Omental fat pad (tissue), 4 donors: ENCODE measurements at places on chromosomes 5 and 9. TPM values are rescaled to one million over a fixed set of nuclear protein-coding genes. Genes with fewer than 3 reads are reported as not detected.

DNA sequence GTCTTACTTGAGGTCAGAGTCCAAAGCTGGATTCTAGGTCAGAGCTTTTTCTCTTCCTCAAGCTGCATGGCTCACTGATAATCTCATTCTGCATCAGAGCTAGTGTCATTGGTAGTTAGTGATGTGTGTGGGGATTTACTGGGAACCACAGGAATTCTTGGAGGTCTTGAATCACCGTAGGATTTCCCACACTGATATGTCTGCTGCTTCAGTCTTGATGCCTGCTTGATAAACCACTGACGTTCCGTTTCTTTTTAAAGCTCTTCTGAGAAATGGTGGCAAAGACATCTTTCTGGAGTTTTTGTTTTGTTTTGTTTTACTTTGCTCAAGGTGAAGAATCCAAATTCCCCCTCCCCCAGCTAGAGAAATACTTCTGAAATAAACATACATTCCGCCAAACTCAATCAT, 1.2 kb upstream of the GARIN3 start:
- DNase-seq: no peak

- no peak for DNase-seq
These were observed 8.3 kb upstream of the COMMD10 start for GRCh38 chr5:116076496-116076895.

DNA sequence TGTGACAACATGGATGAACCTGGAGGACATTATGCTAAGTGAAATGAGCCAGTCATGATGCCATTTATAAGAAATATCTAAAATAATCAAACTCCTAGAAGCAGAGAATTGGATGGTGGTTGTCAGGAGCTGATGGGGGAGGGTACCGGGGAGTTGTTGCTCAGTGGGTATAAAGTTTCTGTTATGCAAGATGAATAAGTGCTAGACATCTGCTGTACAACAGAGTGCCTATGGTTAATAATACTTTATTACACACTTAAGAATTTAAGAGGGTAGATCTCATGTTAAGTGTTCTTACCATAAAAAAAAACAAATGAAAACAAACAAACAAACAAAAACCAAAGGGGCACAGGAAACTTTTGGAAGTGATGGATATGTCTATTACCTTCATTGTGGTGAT, 13.0 kb upstream of the CCDC69 start:
- DNase-seq: no peak

- DNase-seq: no peak
These were observed 127.6 kb downstream of the RFX3 start for GRCh38 chr9:3398232-3398648.

DNA sequence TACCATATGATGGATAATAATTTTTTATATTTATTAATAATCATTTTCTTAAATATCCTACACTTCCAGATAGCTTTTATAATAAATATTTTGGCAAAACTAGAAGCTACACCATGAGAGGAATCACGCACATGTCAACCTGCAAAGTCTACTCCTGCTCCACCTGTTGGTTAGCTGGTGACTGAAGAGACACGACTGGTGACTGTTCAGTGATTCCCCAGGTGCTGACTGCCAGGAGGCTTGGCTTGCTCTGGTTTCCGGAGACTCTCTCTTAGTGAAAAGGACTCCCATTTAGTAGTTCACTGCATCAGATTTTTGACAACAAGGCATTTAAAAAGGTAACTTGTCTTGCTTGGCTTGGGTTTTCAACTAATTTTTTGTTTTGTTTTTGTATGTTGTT, 20.9 kb downstream of the GZMA start:
- DNase-seq: no peak

- no peak for DNase-seq
These were observed 8.3 kb upstream of the MED7 start for GRCh38 chr5:157150995-157151394.

DNA sequence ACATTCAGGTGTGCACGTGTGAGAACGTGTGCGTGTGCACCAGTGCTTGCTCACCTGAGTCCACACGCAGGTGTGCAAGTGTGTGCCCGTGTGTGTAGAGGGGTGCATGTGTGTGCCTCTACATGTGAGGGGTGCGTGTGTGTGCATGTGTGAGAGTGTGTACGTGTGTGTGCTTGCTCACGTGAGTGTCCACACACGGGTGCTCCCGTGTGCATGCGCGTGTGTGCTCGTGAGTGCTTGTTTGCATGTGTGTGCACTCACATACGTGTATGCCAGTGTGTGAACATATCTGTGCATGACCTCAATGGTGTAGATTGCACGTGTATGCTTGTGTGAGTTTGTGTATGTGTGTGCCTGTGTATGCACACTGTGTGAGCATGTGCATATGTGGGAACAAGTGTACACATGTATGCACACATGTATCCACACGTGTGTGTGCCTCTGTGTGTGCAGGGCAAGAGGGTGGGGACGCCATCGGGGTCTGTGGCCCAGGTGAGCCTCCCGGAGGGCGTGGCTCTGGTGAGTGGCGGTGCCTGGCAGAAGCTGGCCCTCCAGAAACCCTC, 40.6 kb upstream of the NOTCH1 start:
- DNase-seq: no peak

GRCh38 chr9:37976714-37977477, 73.0 kb upstream of the SLC25A51 start:
- DNase-seq: no peak

DNA sequence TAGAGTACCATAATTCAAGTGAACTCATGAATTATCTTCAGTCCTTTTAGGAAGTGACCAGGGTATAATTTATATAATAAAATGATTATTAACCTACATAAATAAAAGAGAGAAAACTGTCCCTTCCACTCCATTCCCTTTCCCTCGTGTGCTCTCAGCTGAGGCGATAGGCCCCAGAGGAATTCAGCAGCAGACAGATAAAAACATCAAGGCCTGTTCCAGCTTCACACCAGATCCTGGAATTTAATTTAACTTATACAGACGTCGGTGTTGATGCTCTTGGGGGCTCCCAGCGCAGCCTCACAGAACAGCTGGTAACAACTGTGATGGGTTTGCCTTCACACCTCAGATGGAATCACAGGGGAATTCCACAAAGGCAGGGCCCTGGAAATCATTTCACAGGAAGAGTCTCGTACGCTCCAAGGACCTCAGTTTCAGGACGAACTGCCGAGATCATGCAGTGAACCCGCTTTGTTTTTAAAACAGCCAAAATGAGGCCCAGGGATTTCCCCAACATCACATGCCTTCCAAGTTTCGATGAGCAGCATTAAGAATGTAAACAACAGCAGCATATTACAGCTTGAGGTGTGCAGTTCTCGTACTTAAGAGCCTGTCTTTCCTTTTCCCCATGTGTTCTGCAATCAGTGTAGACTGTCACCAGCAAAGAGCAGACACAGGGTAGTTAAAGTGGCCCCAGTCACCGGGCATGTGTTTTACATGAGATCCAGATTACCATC, 73.6 kb upstream of the ALDH1B1 start:
- no peak for DNase-seq

- DNase-seq: no peak
These were observed 1.2 kb downstream of the CXXC5 start for GRCh38 chr5:139649082-139649991.

- DNase-seq: no peak
These were observed 4.2 kb downstream of the GCNT1 start for GRCh38 chr9:76463211-76463610.

DNA sequence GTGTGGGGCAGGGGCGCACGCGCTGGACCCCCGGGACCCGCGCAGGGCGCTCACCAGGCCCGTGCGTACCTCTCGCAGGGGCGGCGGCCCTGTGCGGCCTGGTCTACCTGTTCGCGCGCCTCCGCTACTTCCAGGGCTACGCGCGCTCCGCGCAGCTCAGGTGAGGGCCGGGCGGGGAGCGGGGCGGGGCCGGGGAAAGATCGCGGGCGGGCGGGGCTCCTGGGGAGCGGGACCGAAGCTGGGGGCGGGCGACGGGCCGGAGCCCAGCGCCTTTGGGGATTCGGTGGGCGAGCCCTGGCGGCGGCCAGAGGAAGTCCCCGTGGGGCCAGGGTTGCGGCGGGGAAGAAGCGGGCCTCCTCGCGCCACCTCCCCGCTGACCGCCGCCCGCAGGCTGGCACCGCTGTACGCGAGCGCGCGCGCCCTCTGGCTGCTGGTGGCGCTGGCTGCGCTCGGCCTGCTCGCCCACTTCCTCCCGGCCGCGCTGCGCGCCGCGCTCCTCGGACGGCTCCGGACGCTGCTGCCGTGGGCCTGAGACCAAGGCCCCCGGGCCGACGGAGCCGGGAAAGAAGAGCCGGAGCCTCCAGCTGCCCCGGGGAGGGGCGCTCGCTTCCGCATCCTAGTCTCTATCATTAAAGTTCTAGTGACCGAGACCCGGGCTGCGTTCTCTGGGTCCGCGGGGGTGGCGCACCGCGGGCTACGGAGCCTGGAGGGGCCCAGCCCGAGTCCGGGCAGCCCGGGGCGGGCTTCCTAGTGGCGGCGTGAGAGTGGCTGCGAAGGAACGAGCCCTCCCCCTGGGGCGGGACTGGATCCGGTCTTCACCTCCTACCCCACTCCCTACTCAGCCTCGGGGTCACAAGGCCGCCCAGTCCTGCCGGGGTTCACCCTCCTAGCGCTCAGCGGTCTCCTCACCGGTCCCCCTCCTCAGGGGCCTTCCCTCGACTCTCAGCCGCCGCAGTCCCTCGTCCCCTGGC, 2.4 kb downstream of the LTC4S start:
- no peak for DNase-seq

- no peak for DNase-seq
These were observed 47.2 kb downstream of the CMYA5 start for GRCh38 chr5:79736528-79737514.

DNA sequence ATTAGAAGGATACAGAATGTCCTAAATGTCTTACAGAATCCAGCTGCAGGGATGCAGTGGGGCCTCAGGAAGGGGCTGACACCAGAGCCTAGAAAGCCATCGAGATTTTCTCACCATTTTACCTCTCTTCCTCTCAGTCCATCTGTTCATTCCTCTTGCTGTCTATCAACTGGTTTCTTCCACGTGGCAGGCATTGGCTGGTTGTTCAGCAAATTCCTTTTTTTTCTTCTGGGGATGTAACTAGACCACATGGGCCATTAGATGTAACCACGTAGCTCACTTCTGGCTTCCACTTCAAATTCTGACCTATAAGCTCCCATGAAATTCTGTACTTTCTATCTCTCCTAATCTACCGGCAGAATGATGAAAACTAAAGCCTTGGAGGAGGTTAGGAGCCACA, 93.6 kb upstream of the MTAP start:
- no peak for DNase-seq

DNA sequence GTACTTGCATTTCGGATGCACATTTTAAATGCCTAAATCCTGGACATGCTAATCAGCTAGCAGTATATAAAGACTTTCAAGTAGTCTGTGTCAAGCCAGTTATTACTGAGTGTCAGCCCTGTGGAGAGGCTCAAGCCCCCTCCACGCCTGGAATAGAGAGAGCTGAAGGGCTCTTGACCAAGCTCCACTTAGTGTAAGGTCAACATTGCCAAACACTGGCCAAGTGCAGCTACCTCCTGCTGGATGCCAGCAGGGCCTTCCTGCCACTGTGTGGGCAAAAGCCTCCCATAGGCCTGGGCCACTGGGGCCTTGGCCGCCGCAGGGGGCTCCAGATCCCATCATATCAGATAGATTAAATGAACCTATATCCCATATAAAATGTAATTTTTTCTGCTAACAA, 239.4 kb upstream of the PANK3 start:
- no peak for DNase-seq

GRCh38 chr5:180803181-180804128, 849 bp upstream of the MGAT1 start:
- no peak for DNase-seq

DNA sequence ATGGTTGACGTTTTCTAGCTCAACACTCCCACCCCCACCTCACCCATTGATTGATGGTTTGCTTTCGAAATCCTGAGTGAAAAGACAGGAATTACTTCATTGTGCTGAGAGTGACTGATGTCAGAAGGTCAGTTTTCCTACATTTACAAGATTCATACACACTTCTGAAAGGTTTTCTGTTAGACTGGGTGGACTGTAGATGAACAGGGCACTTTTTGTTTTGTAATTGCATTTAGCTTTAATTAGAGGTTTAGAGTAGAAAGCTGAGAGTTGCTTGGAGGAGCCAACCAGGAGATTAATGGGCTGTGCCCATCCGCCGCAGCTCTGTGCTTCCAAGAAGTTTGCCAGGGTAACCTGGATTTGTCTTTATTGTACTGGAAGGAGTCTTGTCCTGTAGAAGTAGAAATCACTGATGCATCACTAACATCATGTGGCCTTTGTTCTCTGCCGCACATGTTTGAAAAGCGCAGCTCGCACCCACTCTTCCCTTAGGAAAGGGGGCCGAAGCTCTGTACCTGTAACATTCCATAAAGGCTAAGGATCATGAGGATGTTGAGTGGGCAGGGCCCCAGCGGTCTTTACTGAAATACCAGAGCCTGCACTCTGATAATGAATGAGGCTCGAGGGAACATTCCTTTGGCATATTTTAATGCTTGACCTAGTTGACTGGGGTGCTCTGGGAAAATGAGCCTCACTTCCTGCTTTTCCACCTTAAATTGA, 267.6 kb upstream of the DMRT1 start:
- DNase-seq: no peak

- peak; percentile 25 for DNase-seq
These were observed 859 bp downstream of the CSNK1G3 start for GRCh38 chr5:123512611-123513461.

DNA sequence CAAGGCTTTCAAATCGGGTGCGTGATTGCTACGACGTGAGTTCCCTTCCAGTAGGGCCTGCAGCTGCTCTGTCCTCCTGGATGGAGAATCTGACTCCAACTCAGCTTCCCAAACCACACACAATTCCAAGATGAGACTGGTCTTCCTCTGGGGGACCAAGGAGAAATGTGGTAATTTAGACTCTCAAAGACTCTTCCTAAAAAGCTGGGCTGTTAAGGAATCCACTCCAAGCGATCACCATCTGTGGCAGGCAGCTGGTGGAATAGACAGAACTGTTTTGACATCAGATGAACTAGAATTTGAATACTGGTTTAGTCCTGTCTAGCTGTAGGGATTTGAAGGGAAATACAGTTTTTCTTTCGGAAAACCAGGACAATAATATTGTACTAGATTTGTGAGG, 130.7 kb upstream of the KLF4 start:
- no peak for DNase-seq

- DNase-seq: peak; percentile 70
These were observed 43.7 kb upstream of the TMEM252 start for GRCh38 chr9:68584189-68585033.

DNA sequence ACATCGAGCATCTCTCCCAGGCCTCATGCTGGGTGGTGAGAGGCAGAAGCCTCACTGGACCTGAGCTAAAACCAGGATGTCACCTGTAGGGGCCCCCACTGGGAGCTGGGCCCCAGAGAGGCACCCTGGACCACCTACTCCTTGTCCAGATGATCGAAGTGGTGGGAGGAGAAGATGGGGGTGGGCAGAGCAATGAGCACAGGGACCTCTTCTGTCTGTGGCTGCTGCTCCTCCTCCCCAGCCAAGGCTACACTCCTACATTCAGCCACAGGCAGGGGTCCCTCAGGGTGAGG, 227.5 kb downstream of the CACNA1B start:
- no peak for DNase-seq

CD274 gene
- total RNA-seq: 1.4 TPM

PCDHA4 gene
- total RNA-seq: 1.1 TPM

BTNL9 gene
- total RNA-seq: 209 TPM

ICE1 gene
- total RNA-seq: 23.3 TPM

NUTM2G gene
- total RNA-seq: not detected

PHF24 gene
- total RNA-seq: 0.84 TPM

ANKRD34B gene
- total RNA-seq: not detected

AHRR gene
- 2.2 TPM for total RNA-seq
